ENCODE measurements at places on chromosomes 11 and 22.

- no peak for DNase-seq
Measured at GRCh38 chr11:64581057-64581523, 9.9 kb upstream of the SLC22A12 start.

- DNase-seq: no peak
Measured at GRCh38 chr11:134357545-134357839, 25.7 kb downstream of the GLB1L2 start.

- DNase-seq: peak; percentile 8
Measured at GRCh38 chr11:36115378-36115801, 171.5 kb downstream of the LDLRAD3 start.

DNA sequence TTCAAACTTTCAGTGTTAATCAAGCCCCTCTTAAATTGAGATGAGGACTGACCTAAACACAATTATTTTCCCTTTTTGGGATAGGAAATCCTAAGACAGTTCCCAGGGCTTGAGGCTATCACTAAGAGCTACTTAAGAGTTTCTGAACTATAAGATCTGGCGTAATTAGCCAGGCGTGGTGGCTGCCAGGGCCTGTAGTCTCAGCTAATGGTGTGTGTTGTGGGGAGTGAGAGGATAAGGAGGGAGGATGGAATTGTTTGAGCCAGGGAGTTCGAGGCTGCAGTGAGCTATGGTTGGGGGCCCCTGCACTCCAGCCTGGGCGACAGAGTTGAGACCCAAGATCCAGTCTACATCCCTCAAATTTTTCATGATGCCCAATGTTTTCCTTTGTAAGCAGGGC is 23.5 kb upstream of the EXPH5 start:
- no peak for DNase-seq

DNA sequence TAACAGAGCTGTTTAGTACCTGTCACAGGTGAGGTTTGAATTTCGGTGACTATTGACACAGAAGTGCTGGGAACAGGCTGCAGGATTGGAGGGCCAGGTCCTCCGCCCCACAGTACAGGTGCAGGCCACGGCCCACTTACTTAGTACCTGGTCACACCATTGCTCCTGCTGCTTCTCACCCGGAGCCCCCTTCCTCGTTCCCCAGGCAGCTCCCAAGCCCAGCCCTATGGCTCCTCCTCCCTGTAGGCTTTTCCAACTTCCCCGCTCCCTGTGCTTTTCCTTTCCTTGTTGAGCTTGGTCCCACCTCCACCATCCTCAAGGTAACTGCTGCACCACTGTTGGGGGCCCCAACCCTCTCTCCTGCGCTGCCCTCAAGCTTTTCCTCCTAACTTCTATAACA is 27.9 kb upstream of the ANO1 start:
- no peak for DNase-seq

DNA sequence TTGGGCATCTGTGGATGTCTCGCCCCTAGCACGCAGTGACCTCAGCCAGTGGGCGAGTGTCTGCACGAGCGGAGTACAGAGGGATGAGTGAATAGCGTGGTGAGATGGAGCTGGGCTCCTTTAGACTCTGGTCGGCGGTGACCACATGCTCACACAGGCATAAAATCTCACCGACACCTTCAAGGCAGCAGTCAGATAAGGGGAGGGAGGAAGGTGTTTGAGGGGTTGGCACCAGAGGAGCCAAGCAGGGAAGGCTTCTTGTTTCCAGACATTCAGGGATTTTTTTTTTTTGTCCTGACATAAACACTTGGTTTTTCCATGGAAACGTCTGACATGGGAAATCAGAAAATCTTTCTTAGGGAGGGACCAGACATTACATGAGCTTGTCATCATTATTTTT is 35.8 kb downstream of the GRIK4 start:
- no peak for DNase-seq

DNA sequence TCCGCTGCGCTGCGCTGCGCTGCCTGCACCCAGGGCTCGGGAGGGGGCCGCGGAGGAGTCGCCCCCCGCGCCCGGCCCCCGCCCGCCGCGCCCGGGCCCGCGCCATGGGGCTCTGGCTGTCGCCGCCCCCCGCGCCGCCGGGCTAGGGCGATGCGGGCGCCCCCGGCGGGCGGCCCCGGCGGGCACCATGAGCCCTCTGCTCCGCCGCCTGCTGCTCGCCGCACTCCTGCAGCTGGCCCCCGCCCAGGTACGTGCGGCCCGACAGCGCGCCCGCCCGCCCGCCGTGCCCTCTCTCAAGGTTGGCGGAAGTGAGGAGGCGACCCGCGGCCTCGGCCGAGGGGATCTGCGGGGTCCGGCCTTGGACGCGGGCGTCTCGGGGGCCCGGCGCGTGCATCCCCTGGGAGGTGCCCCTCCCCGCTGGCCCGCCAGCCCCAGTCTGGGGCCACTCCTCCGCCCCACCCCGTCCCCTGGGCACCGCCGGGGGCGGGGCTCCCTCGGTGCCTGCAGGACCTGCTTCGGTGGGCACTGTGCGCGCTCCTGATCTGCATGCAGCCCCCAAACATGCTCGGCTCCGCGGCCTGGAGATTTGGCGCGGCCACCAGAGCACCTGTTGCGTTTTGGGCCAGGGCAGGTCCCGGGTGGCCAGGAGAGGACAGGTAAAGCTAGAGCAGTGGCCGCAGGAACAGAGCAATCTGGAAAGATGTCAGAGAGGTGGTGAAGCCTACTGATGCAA is 429 bp downstream of the VEGFB start:
- peak; percentile 54 for DNase-seq

DNA sequence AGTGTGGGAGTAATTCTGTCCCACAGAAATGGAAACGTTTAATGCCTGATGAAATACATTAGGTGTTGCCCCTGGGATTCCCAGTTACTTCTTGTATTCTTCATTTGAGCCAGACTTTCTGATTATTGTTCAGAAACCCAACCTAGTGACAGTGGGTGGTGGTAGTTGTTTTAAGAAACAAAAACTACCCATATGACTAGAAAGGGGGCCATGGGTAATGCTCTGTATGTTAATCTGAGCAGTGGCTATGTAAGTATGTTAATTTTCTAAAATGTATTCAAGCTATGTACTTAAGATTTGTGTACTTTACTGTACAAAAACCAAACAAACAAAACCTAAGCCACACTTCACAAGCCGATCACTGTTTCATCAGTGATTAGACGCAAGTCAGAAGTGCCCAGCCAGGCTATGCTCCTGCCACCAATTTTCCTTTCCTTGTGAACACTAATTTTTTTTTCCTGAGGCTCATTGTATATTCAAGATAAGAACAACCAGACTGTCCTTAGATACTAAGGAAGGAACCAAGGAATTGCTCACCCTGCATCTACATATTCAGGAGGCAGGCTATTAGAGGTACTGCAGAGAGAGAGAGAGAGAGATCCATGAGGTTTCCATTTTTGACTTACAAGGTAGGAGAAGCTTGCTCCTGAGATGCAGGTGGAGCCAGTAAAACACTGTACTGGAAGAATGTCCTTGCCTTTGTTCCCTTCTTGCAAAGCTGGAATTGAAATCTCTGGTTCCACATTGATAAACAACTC is 122.7 kb downstream of the DBX1 start:
- DNase-seq: no peak

DNA sequence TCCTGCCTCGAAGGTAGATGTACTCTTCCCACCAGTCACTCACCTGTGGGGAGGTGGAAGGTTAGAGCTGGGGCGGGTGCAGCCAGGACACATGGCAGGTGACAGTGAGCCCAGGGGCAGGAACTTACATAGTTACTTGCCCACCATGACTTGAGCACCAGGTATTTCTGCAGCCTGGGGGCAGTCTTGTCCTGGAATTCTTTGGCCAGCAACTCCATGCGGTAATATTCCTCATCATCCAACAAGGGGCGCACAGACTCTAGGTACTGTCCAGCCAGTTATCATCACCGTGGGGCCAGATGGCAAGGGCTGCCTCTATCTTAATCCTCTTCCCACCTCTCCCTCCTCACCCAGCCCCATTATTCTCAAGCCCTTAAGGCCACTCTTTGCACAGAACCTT is 2.2 kb downstream of the CPT1B start:
- DNase-seq: peak; percentile 51

DNA sequence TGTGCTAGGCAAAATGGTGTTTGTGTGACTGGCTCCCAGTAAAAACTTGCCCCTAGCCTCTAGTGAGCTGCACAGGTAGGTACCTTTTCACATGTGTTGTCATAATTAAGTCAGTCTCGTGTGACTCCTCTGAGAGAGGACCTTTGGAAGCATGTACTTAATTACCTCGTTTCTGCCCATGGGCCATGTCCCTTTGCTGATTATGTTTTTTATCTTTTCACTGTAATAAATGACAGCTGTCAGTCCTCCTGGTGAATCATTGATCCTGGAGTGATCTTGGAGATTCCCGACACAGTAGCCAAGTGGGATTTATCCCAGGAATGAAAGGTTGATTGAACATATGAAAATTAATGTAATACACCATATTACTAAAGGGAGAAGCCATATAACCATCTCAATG is 12.5 kb upstream of the CLNS1A start:
- no peak for DNase-seq

DNA sequence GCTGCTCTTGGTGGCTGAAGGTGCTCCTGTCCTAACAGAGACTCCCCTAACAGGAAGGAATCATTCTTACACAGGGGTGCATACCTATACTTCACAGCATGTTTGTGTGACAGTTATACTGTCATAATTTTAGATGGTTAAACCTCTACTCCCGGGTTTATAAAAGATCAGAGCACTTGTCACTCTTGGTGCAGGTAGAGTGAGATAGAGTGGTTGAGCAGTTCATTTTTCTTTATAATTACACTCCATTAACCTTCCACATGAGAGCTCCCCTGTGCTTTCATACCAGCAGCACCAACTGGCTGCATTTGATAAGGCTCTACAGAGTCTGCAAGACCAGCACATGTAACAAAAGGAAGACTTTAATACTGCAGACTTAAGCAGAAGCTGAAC is 72.9 kb downstream of the LARGE2 start:
- DNase-seq: peak; percentile 94

DNA sequence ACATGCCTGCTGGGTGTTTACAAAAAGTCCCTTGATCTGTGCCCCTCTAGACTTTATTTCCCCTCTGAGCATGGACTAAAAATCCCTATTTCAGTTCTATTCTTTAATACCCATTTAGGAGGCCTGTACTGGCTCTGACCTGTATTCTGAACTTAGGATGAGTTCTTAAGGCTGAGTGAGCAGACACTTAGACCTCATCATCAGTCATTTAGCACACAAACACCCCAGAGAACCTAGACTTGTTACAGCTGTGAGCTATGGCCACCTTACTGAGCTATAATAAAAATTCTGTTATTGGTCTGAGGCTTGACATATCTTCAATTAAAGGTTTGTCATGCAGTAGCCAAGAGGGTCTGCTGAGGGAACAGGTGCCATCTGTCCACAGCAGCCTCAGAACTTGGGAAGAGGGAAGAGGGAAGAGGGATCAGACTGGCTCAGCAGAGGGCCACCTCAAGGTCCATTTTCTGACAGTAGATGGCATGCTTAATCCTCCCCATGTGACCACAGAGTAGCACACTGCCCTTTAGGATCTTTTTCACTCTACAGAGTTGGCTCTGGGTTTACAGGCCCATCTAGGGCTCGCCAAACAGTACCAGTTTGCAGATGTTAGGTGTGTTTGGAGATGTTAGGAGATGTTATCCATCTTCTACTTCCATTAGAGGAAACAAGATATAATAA is 30.2 kb upstream of the RRM1 start:
- DNase-seq: no peak

DNA sequence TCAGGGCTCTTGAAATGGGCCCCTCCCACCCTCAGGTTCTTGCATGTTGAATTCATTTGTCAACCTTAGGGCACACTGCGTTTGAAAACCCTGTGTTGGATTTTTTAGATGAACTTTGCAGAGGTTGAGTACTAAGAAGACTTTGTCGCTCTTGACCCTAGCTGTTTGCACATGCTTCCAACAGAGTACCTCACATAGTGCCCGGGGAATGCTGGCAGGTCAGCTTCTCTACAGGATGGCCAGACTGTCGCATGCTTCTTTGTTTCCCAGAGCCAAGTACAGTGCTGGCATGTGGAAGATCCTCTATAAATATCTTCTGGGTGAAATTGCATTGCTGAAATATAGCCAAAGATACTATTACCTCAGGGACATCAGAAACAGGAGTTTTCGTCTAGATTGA is 59.9 kb downstream of the FAT3 start:
- no peak for DNase-seq

GRCh38 chr11:93622043-93622442 is 39.4 kb upstream of the CEP295 start:
- no peak for DNase-seq

GRCh38 chr11:92152245-92152644 is 72.4 kb upstream of the FAT3 start:
- DNase-seq: no peak

- DNase-seq: peak; percentile 73
Measured at GRCh38 chr22:32684822-32685187, 116.7 kb upstream of the TIMP3 start.

DNA sequence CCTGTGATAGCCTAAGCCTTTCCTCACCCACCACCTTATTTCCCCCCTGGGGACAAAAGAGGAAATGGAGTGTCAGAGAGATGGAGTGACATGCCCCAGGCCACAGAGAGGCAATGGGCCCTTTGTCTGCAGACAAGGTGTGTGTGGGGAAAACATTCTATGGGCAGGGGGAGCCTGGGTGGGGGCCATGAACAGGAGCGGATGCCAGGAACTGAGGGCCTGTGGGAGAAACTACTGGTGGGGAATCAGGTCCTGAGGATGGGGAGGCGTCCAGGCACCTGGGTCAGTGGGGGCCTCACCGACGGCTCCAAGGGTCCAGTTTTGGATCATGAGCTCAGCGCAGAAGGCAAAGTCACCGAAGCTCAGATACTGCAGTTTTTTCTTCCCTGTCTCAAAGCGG is 3.0 kb downstream of the FIBP start:
- no peak for DNase-seq
